ENCODE measurements at places on chromosomes 7 and 10.

GRCh38 chr10:86306628-86307278, 59.8 kb downstream of the GRID1 start:
- no peak for DNase-seq

DNA sequence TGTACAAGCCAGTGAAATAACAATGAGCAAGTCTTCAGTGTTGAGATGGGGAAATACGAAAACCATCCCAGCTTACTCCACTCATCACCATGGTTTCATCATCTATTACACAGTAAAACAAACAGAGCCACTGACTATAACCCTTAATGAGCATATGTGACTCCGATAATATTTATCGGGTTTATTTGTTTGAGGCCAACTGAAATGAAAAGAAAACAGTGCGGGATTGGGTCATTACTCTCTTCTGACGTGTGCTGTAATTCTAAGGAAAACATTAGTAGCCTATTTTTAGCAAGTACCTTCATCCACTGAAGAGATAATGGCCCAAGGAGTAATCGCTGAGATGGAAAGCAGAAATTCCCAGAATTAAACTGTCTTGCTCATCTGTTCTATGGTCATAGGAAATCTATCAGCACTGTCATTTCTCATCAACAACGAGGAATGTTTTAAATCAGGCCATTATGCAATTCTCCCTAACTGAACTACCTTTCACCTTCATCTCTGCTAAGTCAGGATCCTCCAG, 716.5 kb downstream of the INHBA start:
- no peak for DNase-seq

- peak; percentile 99 for DNase-seq
Observed at GRCh38 chr7:92528188-92528957, at the start of the genes PEX1 and RBM48. PEX1 (minus strand) TSS chr7:92528520; CDS start chr7:92528435, 85 bp downstream. RBM48 (plus strand) TSS chr7:92528795; CDS start chr7:92528814, 19 bp downstream.

DNA sequence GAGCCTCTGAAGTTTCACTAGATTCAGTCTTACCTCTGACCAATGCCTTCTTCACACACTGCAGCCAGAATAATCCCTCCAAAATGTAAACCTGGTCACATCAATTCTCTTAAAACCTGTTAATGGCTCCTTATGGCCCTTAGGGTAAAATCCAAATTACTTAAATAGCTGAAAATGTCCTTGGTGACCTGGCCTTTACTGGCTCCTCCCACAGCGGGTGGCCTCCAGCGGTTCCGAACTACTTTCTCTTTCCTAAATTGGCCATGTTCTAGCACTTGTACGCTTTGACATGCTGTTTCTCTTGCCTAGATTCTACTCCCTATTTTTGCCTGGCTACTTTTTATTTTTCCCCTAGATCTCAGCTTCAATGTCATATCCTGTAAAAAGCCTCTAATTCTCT, 36.1 kb downstream of the AGK start:
- no peak for DNase-seq

GRCh38 chr7:132799081-132799413, 222.8 kb upstream of the PLXNA4 start:
- no peak for DNase-seq

GRCh38 chr10:60289800-60290199, 99.9 kb downstream of the ANK3 start:
- no peak for DNase-seq

Data from NCI-H1417 treated with DMSO at 0.1 percent for 48 hours (cell line).